GM23248 (cell line): ENCODE measurements at places on chromosomes 2 and 18.

DNA sequence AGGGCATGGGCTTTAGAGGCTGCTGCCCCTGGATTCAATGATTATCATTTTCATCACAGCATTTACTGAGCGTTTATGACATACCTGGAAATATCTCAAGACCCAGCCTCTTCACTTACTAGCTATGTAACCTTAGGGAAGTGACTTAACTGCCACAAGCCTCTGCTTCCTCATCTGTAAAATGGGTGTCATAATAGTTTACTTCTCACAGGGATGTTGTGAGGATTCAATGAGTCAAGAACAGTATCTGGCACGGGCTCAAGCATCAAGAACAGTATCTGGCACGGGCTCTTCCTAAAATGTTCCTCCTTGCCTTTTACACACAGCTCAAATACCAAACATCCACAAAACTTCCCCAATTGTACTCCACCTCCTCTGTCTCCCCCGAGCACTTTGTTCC is 31.4 kb downstream of the LGALSL start:
- DNase-seq, result peak; percentile 19

- DNase-seq, result no peak
These were observed 9.4 kb upstream of the ZNF512 start for GRCh38 chr2:27573452-27573851.

GRCh38 chr2:66541646-66542045 is 106.7 kb downstream of the MEIS1 start:
- no peak for DNase-seq

- peak; percentile 10 for DNase-seq
These were observed 164.0 kb upstream of the SIX3 start for GRCh38 chr2:44777537-44777936.

DNA sequence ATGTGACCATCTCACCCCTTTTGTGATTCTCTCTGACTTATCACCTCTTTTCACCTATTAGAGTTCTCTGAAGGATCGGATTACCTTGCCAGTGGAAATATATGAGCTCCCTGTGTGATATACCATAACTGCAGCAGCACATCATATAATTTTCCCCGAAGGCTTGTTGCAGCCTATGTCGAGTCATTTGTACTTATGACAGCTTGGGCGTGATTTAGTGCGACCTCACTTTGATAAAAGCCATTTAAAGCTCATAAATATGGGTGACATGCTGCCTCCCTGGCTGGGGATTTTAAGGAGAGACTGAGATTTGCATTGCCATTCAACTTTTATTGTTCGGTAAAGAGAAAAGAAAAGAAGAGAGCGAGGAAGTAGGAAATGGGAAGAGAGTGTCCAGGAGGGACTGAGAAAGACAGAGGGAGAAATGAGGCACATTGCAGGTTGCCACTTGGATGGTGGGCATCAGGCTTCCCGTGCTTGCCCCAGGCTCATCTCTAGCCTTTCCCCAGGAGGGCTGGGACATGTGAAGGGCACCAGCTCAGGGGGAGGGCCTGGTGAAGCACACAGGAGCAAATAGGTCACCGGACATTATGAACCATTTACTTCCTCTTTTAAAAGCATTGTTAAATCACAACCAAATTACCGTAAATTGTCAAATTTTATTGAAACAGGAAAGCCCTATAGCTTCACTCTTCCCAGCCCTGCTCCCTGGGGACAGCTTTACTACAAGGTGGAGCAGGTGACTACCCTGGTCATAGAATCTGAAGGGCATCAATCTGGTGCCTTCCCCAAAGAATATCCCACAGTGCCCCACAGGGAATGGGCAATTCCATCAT is 161.3 kb downstream of the SETBP1 start:
- DNase-seq, result no peak

DNA sequence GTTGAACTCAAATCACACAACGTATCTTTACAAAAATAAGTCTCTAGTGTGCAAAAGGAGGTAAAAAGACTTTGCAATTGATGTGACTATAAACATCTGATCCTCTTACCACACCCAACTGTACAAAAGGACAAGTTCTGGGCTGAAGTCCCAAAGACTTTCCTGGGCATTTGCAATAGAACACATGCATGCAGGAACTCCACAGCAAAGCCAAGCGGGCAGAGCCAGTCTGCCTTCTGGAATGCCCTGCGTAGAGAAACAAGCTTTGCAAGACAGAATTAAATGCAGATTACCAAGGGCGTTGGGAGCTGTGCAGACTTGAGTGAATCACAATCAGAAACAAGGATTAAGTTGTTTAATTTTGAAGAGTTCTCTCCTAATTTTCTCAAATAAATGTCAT is 208.4 kb upstream of the ZNF521 start:
- DNase-seq, result peak; percentile 7

GRCh38 chr18:14919666-14920065 is 171.7 kb downstream of the ANKRD30B start:
- no peak for DNase-seq

DNA sequence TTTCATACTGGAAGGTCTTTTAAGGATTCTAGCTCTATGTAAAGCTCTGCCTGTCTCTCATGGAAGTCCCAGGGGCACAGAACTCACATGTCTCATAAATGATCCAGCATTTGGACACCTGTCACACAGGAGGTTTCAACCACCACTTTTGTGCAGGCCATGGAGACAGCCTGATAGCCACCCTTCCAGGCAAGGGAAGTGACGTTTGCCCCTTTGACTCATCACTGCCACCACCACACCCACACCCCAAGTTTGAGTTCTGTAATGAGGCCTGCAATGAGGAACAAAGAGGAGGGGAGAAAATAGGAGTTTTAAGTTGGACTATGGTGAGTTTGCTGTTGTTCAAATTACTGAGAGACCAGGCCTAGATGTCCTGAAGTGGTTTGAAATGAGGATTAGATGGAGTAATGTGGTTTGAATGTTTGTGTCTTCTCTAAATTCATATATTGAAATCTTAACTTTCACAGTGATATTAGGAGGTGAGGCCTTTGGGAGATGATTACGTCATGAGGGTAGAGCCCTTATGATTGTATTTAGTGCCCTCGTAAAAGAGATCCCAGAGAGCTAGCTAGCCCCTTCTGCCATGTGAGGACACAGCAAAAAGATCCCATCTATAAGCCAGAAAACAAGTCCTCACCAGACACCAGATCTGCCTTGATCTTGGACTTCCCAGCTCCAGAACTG is 175.3 kb upstream of the EPHA4 start:
- DNase-seq, result no peak

DNA sequence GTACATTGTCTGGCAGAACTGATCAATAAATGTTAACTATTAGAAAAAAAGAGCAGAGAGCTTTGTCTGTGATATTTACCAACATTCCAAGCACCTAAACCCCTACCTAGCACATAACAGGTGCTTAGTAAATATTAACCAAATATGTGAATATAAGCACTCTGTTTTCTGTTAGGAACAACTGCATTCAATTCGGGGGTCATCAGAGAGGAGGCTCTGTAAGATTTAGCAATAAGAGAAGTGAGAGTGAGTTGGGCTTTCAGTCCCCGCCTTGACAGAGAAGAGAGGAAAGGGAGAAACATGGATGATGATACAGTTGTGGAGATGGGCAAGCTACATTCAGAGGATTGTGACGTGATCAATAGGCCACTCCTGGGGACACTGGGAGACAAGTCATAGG is 47.7 kb downstream of the MYOM1 start:
- DNase-seq, result no peak

DNA sequence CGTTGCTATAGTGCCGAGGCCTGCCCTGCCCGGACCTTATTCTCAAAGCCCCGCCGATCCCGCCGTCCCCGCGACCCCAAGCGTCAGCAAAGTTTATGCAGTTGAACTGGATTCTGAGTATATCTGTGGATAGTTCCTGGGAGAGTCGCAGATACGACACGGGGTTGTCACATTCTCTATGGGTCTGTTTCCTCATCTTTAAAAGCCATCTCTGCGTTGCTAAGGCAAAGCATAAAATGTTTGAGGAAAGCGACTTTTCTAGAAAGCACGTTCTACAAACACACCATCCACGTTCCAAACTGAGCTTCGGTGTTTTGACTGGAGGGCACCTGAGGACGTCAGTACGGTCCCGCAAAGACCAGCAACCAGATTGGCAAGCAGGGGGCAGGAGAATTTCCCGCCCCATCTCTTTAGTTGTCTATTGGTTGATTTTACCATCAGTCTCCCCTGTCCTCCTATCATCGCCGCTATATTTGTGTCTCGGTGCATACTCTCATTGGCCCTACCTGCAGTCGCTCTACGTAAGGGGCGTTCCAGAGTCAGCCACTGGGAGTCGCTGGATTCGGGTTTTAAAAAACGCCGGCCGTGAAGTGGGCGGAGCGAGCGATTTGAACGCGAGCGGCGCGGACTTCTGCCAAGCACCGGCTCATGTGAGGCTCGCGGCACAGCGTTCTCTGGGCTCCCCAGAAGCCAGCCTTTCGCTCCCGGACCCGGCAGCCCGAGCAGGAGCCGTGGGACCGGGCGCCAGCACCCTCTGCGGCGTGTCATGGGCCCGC is at the start of gene CENPA:
Gene CENPA, plus strand, starts transcription at position 626 of the 776 bp plus-strand sequence. Its CDS starts 141 bp downstream, at position 767.
- peak; percentile 99 for DNase-seq

DNA sequence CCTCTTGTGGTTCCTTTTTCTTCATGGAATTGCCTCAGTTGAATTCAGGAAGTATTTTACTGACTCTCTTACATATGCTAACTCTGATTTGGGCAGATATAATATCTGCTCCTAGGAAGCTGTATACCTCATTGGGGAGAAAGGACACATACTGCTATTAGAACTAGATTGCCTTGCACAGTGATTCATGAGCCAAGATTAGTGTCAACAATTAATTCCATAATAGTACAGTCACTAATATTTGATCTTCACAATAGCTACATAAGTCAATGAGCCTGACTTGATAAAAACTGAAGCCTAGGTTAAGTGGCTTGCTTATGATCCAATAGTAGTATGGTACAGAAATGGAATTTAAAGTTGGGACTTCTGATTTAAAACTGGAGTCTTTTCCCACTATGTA is 127.6 kb downstream of the ETAA1 start:
- DNase-seq, result no peak

GRCh38 chr18:75533209-75533608 is 105.7 kb upstream of the SMIM21 start:
- DNase-seq, result no peak

DNA sequence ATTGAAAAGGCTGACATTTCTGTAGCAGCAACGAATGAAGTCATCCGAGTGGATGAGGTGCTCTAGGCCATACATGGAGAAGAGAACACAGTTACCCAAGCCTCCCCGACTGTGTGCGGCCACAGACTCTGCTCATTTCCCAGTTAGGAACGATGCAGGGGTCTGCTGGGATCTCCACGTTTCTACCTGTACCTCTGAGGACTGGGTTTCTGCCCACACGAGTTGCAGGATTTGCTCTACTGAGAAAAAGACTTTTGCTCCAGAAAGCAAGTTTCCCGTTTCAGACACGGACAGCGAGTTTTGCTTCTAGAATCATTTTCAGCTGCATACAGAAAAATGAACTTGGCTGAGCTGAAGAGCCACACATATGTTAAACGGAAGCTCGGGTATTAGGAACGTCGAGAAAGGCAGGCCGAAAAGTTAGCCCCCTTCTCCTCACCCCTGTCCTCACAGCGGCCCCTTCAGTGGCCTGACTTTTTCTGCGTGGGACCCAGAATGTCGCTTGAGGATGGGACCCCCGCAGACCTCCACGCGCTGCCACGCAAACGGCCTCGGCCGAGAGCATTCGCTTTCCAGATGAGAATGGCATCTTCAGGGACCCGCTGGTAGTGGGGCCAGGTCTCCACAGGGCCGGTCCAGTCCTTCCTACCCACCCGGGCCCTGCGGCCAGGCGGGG is 582 bp upstream of the RAB31 start:
- DNase-seq, result peak; percentile 63

GRCh38 chr2:36584148-36584794 is 13.7 kb downstream of the FEZ2 start:
- no peak for DNase-seq

DNA sequence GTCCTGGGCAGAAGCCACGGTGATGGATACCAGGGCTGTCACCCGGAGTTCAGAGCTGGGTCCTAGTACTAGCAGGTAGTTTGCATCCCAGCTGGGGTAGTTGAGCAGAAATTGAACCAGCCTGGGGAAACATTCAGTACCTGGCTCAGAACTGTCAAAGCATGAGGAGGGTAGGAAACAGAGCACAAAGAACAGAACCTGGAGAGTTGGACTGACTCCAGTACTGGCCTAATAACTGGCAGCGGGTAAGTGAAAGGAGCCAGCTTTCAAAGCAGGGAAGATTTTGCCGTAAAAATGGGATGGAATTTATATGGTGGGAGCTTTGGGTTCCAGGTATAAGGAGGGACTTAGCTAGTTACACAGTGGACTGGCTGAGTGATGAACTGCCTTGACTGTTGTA is 23.8 kb downstream of the ATG16L1 start:
- no peak for DNase-seq

GRCh38 chr2:222295368-222296062 is 3.3 kb downstream of the PAX3 start:
- no peak for DNase-seq

DNA sequence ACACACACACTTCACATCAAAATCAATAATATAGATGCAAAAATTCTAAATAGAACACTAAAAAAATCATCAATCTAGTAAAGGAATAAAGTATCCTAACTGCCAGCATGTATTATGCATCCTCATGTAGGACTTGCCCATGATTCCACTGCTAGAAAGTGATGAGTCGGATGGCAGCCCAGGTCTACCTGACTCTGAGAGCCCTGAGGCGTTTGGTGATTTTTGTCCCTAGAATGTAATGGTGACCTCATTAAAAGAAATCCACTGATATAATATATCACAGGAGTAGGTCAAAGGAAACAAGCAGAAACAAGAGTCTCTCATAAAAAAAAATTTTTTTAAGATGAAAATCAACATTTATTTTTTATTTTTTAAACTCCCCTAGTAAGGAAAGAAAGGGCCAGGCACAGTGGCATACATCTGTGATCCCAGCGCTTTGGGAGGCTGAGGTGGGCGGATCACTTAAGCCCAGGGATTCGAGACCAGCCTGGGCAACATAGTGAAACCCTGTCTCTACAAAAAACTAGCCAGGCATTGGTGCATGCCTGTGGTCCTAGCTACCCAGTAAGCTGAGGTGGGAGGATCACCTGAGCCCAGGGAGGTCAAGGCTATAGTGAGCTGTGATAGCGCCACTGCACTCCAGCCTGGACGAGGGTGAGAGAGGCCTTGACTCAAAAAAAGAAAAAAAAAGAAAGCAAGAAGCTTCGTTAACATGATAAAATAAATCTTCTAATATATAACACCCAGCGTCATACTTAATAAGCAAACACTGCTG is 24.4 kb upstream of the ACTG2 start:
- DNase-seq, result no peak

DNA sequence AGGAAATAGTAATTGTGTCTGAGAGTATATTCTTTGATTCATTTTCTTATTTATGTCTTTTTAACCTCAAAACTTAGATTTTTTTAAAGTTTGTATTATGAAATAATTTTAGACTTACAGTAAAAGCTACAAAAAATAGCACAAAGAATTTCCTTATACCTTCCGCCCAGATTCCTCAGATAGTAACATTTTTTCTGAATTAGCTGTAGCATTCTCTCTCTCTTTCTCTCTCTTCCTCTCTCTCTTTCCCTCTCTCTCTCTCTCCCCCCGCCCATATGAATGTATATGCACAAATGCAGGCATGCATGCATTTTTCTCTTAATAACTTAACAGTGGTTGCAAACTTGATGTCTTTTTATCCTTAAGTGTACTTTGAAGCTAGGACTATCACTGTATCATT is 361.1 kb upstream of the NRP2 start:
- DNase-seq, result peak; percentile 23
